ENCODE measurements at places on chromosomes 1 and 21.
A peak's percentile ranks its signal among the peaks of the same experiment; 100 is the strongest.

- DNase-seq = no peak
Observed at GRCh38 chr1:233613252-233614172, at the start of gene KCNK1. KCNK1 (plus strand) TSS chr1:233614106; CDS start chr1:233614172, 66 bp downstream.

DNA sequence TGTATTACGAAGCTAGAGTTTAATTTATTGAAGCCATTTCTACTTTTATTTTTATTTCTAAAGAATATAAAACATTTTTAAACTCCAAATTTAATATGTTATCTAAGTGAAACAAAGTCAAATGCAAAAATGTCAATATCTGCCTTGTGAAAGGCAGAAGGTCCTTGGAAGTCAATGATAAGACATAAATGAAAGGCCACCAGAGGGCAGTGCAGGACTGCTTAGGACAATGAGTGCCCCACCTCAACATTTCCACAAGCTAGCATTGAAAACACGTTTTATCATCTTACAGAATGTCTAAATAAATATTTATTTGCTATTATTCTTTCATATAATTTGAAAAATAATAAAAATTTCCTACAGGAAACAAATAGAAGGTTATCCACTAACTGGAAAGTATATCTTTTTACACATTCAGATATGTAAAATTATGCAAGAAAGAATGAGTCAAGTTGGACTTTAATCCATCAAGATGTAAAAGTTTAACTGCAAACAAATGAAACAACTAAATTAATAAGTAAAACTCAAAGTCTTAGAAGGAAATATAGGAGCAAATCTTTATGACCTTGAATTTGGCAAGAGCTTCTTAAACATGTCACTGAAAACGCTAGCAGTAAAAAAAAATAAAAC lies 140.1 kb upstream of the FMN2 start:
- DNase-seq = peak; percentile 66

- DNase-seq = no peak
Observed at GRCh38 chr1:31135973-31136600, 70.6 kb upstream of the PUM1 start.

GRCh38 chr21:44049606-44050005 lies 37.5 kb downstream of the TRAPPC10 start:
- no peak for DNase-seq

DNA sequence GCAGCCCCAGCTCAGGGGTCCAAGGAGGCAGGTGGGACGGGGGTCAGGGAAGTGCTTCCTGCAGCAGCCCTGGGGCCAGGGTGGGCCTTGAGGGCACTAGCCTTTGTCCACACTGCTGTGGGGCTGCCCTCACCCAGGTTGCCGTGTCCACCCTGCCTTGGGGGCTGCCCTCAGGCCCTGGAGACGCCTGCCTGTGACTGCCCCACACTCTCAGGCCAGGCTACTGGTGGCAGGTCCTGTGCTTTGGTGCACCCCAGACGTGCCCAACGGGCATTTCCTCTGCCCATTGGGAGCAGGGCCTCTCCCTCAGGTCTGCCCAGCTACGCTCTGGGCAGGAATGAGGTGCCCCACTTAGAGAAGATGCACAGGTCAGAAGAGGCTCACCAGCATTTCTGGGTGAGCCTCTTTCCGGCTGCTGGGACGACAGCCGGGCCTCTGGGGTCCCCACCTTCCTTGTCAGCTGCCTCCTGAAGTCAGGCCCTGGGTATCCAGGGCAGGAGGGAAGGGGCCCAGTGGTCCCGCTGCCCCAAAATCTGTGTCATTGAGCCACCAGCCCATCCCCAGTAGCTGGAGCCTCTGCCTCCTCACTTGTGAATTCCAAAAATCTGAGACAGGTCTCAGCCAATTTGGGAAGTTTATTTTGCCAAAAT lies 2.7 kb upstream of the MMEL1 start:
- no peak for DNase-seq

GRCh38 chr1:89701746-89702241 lies 68.9 kb downstream of the LRRC8C start:
- DNase-seq = peak; percentile 73

GRCh38 chr1:113197719-113198330 lies 124.8 kb downstream of the LRIG2 start:
- DNase-seq = no peak

GRCh38 chr1:23657659-23658275 lies 33.8 kb upstream of the RPL11 start:
- peak; percentile 74 for DNase-seq

DNA sequence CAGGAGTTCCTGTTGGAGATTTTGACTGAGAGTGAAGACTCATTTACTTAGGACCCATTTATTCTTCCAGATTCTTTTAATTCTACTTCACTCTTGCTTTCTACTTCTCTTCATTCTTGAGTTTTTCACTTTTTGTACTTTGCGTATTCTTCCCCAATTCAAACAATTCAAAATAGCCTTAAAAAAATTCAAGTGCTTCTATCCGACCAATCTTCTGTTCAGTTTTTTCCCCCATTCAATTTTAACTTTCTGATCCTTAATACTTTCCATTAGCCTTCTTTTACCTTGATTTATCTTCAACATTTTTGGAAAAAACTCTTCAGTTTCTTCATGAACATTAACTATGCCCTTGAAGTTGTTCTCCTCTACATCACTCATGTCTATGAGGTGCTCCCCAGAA lies 21.1 kb downstream of the ZFYVE9 start:
- no peak for DNase-seq

GRCh38 chr1:210633636-210634035 lies 304.9 kb downstream of the HHAT start:
- no peak for DNase-seq

DNA sequence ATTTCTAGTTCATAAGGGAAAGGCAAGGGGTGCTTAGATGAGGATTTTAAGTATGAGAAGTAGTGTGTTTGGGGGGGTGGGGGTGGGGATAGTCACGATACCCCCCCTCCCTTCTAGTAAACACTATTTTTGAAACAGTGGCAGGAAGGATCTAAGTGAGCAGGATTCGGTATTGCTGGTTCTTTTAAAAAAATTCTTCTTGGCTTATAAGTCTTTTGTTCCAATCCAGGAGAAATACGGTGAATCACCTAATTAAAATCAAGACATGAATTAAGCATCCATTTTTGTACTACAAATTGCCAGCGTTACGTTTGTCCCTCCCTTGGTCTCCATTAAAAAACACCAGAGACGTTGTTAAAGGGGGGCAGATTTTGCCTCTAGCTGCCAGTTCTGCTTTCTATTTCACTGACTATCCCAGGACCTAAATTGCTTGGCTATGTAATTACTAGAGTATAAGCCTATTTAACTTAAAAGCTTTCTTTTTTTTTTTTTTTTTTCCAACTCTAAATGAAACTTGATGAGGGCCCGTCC lies 911 bp downstream of the LMO4 start:
- DNase-seq = no peak

- no peak for DNase-seq
Observed at GRCh38 chr21:26966649-26967061, 233 bp downstream of the ADAMTS5 start.

DNA sequence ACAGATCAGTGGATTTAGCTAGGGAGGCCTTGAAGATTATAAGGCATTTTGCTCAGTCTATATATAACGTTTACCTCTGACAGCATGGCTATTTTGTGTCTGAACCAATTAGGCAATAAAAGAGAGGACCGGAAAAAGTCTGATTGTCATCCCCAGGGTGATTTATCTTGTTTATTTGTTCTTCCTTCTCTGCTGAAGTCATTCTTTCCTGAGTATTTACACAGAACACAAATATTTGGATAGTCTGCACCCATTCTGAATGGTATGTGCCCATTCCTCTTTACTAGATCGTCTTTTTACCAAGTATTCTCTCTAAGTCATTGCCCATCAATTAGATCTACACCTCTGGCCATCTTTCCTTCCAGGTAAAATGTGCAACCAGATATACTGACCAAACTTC lies 1602.9 kb downstream of the KCNT2 start:
- DNase-seq = no peak

GRCh38 chr1:33056426-33056825 lies 19.7 kb upstream of the AK2 start:
- DNase-seq = no peak

DNA sequence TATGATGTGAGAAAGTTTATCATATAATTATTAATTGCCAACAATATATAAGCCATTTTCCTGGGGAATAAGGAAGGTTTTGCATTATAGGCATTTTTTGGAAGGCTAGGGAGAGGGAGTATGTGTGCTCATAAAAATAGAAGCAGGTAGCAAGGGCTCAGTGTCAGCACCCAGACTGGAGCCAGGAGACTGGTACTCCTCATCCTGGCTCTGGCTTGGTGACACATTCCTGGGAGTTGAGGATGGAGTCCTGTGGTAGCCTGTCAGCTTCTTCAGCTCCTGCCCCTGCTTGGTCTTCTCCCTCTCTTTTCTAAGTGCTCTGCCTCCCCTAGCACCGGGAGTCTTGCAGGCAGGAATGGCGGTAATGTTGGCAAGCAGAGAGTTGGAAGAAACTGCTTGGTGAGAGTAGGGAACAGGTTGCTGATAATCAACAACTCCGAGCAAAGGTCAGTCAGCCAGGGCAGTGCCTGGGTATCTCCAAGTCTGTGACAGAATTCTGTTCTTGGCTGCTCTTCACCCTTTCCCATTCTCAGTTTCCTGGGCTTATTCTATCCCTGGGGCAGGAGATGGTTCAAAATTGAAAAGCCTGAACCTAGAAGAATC lies 23.0 kb downstream of the GIPC2 start:
- no peak for DNase-seq

DNA sequence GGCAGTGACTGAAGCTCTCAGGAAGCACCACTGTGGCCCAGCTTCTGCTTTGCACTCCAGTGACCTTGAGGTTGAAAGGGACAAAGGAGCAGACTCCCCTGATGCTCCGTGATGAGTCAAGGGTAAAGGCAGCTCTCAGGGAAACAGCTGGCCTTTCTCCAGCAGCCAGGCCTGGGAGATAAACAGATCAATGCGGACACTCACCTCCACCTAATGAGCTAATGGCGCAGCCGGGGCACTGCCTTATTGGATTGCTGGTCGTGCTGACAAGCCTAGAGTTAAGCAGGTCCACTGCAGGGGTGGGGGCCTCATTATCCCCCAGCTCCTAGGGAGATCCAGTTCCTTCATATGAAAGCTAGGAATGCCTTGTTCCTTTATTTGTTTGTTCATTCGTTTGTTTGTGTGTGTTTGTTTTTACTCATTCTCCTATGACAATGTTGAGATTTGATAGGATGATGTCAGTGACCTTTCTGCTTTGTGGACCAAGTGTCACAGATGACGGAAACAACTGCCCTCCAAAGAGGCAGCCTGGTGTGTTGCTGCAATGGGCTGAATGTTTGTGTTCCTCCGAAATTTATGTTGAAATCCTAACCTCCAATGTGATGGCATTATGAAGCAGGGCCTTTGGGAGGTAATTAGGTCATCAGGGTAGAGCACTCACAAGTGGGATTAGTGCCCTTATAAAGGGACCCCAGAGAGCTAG lies 141.4 kb upstream of the BEND5 start:
- DNase-seq = no peak

- no peak for DNase-seq
Observed at GRCh38 chr1:14741532-14741931, 143.0 kb downstream of the KAZN start.

DNA sequence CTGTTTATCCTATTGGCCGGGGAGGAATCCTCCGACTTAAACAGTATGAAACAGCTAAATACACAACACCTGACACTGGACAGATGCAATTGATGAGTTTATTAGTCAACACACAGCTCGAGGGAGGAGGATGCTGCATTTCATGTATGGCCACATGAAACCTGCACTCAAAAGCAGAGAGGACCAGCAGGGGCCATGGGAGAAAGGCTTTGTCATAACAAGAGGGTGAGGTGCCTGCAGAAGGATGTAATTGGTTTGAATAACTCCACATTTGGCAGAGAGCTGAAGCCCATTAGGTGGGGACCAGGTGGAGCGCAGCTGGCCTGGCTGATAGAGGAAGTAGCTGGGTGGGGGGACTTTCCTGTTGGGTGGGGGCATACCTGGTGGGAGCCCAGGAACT lies 599.1 kb downstream of the PTPRU start:
- DNase-seq = no peak

DNA sequence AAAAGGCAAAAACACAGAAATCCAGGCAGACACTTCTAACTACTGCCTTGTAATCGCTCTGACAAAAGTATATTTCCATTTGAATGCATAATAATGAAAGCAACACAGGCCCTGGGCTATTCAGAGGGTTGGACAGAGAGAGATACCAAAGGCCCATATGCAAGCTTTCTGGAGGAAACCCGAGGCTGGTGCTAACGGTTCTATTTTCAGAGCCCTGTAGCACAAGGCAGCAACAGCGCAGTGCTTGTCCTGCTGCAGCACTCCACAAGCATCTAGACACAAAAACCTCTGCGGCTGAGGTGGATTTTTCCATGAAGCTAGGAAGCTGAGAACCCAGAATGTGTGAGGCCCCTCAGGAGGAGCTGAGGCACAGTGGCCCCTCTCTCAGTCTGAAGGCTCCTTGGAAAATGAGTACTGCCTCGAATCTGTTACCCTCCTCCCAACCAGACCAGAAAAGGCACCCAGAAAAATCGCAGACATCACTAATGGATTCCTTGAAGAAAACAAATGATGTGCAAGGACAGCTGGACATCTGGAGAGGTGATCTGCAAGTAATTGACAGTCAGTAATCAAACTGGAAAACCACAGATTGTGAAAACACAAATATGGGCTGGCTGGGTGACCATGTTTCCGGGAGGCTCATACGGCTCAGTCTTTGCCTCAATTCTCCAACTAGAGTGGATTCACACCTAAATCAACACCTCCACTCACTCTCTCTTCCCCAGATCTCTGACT lies 54.0 kb downstream of the COLGALT2 start:
- no peak for DNase-seq

GRCh38 chr1:113255720-113256347 lies 134.5 kb upstream of the MAGI3 start:
- DNase-seq = no peak
